Stimulated activated CD8-positive, alpha-beta memory T cell treated with anti-CD3 and anti-CD28 coated beads, Interleukin-2, amount 100 ng/mL, for 1 hour (primary cell): ENCODE measurements at places on chromosomes 5 and 9.

DNA sequence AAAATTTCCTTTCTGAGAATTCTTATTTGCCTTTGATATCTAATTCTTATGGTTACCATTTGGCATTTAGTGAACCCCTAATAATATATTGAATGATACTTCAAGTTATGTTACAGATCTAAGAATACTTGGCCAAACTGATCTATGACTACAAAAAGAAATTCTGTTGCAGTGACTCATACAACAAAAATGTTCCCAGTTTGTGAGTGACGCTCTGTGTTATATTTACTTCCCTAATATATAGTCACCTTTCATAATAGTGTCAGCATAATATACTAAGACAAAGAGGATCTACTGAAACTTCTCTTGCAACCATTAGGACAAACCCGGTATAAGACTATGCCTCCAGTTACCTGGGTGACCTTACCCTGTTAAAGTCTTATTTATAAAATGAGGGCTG, 216.9 kb upstream of the TLX3 start:
- DNase-seq, result no peak

- DNase-seq, result no peak
These were observed 76.2 kb downstream of the TSPAN17 start for GRCh38 chr5:176723440-176723839.

DNA sequence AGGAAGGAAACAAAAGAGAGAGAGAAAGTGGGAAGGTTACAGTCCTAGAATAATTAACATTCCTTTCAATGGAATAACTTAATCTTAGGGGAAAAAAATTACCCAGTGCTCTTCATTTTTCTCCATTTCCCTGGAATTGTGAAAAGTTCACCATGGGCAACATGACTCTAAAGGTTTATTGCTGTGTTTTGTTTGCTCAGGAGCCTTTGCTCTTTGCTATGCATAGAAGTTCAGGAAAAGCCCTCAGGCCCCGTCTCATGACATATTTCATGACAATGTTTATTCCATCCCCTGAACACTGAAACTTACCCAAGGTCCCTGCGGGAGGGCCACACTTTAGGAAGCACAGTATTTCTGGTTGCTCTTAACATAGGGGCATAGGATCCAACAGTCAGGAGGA, 9.8 kb upstream of the CTSL start:
- DNase-seq, result no peak

GRCh38 chr5:177433658-177434217, 7.3 kb downstream of the GRK6 start:
- no peak for DNase-seq

GRCh38 chr9:124514125-124514524, 6.9 kb upstream of the NR5A1 start:
- no peak for DNase-seq

GRCh38 chr5:100600298-100600994, 65.3 kb downstream of the FAM174A start:
- no peak for DNase-seq

- no peak for DNase-seq
These were observed 49.3 kb upstream of the SPTLC1 start for GRCh38 chr9:92164490-92164889.

- no peak for DNase-seq
These were observed 32.6 kb downstream of the CD180 start for GRCh38 chr5:67163863-67164595.

- DNase-seq, result no peak
These were observed 51.2 kb downstream of the PARP8 start for GRCh38 chr5:50717651-50718050.

DNA sequence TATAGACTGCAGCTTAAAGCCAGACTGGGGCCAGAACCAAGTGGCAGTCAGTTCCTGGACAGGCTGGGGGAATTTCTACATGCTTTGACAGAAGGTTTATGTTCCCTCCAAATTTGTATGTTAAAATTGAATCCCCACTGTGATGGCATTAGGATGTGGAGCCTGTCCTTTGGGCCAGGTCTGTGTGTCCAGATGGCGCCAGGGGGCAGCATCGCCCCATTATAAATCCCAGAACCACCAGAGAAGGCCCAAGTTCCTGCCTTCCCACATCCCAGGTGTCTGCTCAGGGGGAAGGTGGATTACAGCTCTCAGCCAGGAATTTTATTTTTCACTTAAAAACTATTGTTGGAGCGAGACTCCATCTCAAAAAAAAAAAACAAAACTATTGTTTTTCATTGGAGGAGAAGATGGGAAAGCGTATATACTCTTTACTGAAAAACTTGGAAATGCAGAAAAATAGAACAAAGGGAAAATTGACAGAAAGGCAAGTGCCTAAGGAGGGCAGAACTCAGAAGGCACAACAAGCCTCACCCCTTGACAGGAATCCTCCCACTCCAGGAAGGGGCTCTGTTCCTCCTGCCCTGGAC, 5.0 kb downstream of the IL3 start:
- DNase-seq, result no peak

- no peak for DNase-seq
These were observed 39.5 kb downstream of the TXNDC8 start for GRCh38 chr9:110298043-110298605.

DNA sequence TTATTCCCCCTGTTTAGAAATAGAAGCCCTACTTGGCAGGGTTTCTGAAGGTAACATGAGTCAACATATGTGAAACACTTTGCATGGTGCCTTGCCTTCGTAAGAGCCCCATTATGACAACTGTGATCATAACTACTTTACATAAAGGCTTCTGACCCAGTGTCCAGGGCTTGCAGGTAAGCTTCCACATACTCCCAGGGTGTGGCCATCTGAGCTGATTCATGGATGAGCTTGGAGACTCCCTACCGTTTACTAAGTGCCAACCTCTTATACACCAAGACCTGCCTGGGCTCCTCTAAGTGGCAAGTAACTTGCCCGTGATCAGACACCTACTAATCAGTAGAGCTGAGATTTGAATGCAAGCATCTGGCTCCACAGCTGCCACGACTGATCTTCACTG, 62.8 kb upstream of the C5orf58 start:
- no peak for DNase-seq

DNA sequence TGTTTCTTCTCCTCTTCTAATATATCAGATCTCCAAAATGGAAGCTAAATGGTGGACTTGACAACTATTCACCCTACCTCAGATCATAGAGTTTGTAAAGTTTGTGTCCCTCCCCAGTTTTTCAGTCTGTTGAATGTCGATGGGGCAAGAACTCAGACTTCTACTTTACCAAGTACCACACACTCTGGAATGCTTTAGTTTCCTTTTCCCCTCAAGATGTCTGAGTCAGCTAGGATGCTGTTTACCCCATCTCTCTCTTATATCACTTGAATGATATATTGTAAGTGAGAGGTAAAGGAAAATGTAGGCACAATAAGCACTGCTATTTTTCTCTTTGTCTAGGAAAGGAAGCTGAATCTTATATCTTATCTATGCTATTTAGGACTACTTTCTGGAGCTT, 25.9 kb upstream of the TAL2 start:
- DNase-seq, result no peak

DNA sequence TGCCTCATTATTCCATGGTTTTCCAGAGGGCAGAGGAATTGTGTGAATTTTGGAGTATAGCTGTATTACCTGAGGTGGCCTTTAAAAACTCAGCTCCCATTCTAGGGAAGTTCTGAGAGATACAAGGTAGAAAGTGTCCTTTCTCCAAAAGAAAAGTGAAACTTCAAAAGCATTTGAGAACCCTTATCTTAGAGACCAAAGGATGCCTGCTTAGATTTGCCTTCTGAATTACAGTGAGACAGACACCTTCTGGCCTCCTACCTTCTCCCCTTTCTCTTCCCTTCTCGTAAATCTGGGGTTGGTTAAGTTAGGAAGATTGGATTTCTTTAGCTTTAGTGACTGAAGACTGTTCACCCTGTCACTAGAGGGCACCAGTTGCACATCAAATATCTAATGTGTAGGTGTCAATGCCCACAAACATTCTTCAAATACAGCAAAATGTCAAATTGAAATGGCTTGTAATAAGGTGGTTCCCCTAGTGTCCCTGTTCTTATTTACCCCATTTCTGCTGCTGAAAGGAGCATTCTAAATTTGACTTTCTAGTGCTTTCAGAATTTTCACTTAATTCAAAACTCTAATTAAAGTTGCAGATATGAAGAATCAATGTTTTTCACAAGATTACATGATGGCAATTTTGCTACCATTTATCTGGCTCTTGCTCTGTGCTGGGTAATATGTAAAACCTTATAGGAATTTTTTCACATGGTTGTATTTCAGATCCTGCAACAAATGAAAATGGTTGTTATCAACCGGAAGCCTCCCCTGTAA, 46.7 kb downstream of the PRRC1 start:
- no peak for DNase-seq

DNA sequence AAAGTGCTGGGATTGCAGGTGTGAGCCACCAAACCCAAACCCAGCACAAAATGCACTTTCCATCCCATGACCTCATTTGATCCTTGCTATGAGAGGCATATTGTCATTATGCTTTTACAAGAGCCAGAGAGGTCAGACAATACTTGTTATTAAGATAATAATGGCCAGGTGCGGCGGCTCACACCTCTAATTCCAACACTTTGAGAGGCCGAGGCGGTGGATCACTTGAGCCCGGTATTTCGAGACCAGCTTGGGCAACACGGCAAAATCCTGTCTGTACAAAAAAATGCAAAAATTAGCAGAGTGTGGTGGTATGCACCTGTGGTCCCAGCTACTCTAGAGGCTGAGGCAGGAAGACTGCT, 55.9 kb upstream of the IL17B start:
- no peak for DNase-seq

DNA sequence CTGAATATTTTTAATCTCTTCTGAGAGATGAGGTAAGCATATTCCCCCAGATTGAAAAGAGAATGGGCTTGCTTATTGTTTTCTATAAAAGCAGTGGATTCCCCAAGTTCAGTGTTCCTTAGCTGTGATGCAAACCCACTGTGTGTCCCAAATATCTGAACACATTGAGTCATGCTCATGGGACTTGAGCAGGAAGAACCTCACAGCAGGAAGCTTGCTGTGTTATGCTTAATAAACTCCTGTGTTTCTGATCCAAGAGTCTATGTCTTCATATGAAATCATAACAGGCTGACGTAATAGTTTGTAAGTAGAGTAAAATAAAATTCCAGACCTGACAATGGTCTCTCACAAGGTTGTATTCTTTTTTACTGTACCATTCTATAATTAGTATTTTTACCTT, 24.8 kb upstream of the LOX start:
- DNase-seq, result no peak

DNA sequence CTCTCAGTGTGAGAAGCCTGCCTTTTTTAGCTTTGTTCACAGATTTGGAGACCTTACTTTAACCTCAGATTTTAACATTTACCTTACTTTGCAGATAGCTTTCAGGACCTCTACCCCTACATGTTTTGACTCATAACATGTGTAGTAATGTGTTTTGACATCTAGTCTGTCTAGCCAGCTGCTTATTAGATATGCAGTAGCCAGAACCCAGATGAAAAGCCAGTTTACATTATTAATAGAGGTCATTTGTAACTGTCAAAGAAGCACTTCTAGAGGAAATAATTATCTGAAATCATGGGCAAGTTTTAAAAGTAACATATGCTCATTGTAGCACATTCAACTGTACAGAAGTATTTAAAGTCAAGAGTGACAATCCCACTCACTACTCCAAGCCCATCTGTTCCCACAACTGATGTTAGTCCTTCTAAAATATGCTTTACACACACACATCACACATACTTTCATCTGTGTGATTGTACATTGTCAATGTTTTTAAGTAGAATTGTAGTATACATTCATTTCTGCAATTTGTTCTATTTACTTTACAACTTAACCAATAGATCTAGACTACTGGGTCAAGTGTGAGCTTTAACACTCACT, 71.8 kb upstream of the NIPAL4 start:
- DNase-seq, result no peak

GRCh38 chr5:146365618-146366017, 27.0 kb downstream of the POU4F3 start:
- DNase-seq, result no peak

GRCh38 chr5:126446498-126447224, 23.5 kb downstream of the GRAMD2B start:
- no peak for DNase-seq

DNA sequence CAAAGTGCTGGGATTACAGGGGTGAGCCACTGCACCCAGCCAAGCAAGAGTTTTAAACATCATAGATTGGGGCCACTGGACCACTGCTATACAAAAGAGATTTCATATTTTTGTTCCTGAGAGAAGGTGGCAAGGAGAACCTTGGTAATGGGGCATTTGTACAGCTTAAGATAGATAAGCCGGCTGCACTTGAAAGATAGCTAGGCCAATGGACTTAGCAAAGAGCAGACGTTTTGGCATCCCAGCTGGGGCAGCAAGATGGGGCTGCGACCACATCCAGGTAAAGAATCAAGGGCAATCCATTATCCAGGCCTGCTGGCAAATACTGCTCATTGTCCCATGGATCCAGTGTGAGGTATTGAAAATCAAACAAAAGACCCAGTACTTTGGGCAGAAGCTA, 3.9 kb upstream of the ISCA1 start:
- no peak for DNase-seq

- DNase-seq, result no peak
These were observed 3.7 kb downstream of the CLTA start for GRCh38 chr9:36194326-36195000.

DNA sequence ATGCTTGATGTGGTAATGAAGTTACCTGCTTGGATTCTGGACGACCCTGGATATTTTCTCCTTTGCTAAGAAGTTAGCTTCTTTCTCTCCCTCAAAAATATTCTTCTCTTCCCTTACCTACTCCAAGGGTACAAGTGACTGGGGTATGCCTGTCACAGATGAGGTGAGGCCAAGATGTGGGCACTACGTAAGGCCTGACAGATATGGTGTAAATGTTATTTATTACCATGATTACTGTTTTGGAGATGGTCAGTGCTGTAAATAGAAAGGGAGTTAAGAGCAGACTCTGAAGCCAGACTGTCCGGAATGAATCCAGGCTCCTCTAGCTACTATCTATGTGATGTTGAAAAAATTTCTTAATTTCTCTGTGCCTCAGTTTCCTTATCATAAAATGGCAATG, 1.1 kb upstream of the KIAA1958 start:
- no peak for DNase-seq

- no peak for DNase-seq
These were observed 17.6 kb upstream of the ADAM19 start for GRCh38 chr5:157593052-157593757.

DNA sequence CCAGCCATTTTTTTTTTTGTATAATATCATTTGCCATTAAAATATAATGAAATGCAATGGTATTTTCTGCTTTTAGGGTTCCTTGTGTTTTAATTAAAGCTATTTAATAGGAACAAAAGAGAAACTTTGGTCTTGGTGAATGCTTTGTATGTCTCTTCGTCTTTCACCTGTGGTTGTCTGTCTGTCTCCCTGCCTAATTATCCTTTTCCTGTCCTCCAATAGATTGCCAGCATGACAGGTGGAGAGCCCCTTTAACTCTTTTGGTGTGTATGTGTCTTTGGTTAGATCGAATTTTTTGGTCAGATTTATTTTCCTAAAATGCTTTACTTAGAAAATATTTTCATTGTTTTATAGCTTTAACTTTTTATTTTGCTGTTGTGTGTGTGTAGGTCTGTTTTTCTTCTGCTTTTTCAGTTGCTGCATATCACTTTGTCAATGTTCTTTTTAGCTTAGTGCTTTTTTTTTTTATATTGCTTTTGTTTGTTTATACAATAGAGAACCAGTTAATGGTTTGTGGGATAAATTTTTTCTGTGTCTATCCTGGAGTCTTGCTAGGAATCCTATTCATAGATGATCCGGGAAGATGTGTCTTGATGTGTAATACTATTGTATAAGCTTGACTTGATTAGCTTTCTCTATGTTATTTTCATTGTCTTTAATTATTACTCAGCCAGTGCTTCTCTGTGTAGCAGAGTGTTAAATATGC, 8.6 kb downstream of the CHMP5 start:
- DNase-seq, result no peak

GRCh38 chr9:136700304-136700703, 12.1 kb upstream of the DIPK1B start:
- no peak for DNase-seq
